ENCODE measurements at places on chromosomes 1 and 21.

- no peak for DNase-seq
Observed at GRCh38 chr1:233281711-233282581, 13.6 kb downstream of the PCNX2 start.

DNA sequence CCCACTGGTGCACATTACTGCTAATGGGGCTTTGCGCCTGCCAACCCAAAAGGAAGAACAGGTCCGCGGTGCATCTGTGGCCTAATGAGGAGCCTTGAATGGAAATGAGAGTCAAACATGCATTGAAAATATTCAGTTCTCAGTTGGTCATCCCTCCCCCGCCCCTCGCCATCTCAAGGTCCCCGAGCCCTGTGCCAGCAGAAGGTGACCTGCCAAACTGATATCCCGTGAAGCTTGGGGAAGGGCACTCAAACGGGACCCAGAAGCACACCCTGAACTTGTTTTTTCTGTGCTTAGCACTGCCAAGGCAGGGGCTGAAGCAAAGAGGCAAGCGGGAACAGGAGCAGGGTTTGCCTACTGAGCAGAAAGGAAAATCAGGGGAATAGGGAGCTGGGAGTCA lies 67.9 kb upstream of the ZNF648 start:
- DNase-seq = no peak

- no peak for DNase-seq
Observed at GRCh38 chr1:218785928-218786327, 387.8 kb upstream of the LYPLAL1 start.

- no peak for DNase-seq
Observed at GRCh38 chr1:40980453-40981121, 1.1 kb downstream of the CTPS1 start.

DNA sequence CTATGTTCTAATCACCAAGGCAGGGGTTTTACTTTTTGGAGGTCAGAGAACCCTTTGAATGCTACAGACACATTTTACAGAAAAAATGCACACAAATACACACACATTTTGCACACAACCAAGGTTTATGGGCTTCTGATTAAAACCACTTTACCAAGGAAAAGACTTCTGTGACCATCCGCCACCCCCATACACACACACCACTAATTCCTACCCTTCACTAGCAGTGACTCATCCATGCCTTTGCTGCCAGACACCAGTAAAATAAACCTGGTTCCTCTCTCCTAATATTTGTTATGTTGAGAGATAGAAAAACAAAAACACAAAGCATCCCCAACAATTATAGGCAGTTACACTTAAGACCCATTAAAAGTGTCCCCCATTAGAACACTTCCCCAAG lies 12.9 kb downstream of the PIGM start:
- no peak for DNase-seq

GRCh38 chr21:25398630-25399029 lies 208.7 kb downstream of the MRPL39 start:
- no peak for DNase-seq

GRCh38 chr1:189656628-189657530 lies 820.8 kb downstream of the BRINP3 start:
- no peak for DNase-seq

- DNase-seq = no peak
Observed at GRCh38 chr1:165842671-165843129, 15.3 kb downstream of the UCK2 start.

GRCh38 chr1:234597894-234598293 lies 12.1 kb downstream of the IRF2BP2 start:
- DNase-seq = no peak

DNA sequence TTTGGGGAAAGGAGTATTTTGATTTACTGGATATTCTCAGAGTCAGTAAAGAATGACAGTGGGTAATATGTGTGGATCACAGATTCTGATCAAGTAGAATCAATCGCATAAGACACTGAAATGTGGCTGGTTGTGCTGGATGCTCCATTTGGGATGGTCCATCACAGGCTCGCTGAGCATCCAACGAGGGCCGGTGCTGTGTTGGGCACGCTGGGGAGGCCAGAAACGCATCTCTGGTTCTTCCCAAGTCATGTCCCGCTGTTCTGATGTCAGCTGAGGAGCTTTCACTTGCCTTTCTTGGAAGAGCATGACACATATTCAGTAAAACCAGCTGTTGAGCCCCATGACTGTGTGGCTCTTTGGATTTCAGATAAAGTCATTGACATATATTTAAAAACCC lies 72.0 kb downstream of the UMODL1 start:
- DNase-seq = no peak

- no peak for DNase-seq
Observed at GRCh38 chr1:26799479-26800142, 11.9 kb downstream of the PIGV start.

- no peak for DNase-seq
Observed at GRCh38 chr1:64844609-64845008, 99.7 kb downstream of the RAVER2 start.

DNA sequence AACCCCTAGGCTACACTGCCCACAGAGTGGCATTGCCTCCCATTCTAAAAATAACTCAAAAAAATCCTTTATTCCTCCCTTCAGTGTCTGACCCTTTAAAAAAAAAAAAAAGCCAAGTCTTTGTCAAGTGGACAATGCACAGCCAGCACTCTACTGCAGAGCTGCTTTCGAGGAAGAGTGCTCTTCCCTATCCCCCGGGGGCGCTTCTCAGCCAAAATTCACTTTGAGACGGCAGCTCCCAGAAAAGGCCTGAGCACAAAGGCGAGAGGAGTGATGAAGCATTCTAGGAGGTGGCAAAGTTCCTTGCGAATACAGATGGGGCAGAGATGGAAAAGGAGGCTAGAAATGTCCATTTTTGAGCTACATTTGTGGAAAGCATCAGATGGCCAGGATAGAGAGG lies 23.3 kb downstream of the EPHA10 start:
- DNase-seq = no peak

- no peak for DNase-seq
Observed at GRCh38 chr1:224785622-224786021, 143.9 kb upstream of the DNAH14 start.

DNA sequence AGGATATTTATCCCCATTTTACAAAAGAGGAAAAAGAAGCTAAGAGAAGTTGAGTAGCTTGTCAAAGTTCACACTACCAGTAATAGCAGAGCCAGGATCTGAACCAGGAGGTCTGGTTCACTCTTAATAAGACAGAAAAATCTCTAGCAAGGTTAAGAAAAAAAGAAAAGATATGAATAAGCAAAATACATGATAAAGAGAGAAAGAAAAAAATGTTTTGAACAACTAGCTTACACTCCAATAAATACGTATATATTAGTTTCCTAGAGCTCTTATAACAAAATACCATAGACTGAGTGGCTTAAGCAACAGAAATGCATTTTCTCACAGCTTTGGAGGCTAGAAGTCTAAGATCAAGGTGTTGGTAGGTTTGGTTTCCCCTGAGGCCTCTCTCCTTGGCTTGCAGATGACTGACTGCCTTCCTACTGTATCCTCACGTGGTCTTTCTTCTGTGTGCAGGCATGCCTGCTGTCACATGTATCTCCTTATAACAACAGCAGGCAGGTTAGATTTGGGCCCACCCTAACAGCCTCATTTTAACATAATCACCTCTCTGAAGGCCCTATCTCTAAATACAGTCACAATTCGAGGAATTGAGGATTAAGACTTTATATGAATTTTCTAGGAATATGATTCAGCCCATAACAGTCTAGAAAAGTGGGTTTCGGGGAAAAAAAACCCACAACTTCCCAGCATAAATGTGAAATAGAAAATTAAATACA lies 60.4 kb downstream of the LEPR start:
- no peak for DNase-seq
